WTC11 (cell line): ENCODE measurements at places on chromosomes 4 and X. TPM values are rescaled to one million over a fixed set of nuclear protein-coding genes. Genes with fewer than 3 reads are reported as not detected.

The FABP2 gene
- not detected in 3 replicates for total RNA-seq

The USP17L15 gene
- not detected in 3 replicates for total RNA-seq

The P2RY4 gene
- total RNA-seq = 0.11 to 0.16 TPM in 2 of 3 replicates, not detected in the other

The SLC26A1 gene
- total RNA-seq = 0.14 to 0.85 TPM (median 0.25 TPM) in 3 replicates

The MAGEA2 gene
- 6.7 to 14.0 TPM (median 9.2 TPM) in 3 replicates for total RNA-seq

The DCLK2 gene
- total RNA-seq = 0.17 to 0.21 TPM (median 0.18 TPM) in 3 replicates

The PGAM4 gene
- total RNA-seq = 0.46 TPM in 1 of 3 replicates, not detected in the others

The C1GALT1C1 gene
- 12.9 to 17.0 TPM (median 15.5 TPM) in 3 replicates for total RNA-seq

The UGT2B11 gene
- not detected in 3 replicates for total RNA-seq

The FOXR2 gene
- not detected in 3 replicates for total RNA-seq
